ENCODE measurements at places on chromosomes 6 and 20.

DNA sequence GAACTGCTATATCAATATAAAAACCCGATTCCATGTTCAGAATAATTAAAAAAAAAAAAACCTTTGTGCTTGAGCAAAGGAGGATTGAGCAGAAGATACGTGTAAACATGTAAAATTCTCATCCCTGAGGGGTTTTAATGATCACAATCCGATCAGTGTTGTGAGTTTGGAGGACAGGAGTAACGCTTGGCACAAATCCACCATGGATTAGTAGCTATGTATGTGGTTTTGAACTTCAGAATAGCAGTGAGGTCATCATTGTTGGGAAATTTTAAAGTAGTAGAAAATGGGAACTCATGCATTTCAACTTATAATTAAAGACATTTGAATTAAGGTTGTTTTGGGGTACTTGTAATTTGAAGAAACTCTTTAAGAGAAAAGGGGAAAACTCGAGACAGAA lies 203.2 kb downstream of the RPS12 start:
- peak; percentile 49 for DNase-seq

DNA sequence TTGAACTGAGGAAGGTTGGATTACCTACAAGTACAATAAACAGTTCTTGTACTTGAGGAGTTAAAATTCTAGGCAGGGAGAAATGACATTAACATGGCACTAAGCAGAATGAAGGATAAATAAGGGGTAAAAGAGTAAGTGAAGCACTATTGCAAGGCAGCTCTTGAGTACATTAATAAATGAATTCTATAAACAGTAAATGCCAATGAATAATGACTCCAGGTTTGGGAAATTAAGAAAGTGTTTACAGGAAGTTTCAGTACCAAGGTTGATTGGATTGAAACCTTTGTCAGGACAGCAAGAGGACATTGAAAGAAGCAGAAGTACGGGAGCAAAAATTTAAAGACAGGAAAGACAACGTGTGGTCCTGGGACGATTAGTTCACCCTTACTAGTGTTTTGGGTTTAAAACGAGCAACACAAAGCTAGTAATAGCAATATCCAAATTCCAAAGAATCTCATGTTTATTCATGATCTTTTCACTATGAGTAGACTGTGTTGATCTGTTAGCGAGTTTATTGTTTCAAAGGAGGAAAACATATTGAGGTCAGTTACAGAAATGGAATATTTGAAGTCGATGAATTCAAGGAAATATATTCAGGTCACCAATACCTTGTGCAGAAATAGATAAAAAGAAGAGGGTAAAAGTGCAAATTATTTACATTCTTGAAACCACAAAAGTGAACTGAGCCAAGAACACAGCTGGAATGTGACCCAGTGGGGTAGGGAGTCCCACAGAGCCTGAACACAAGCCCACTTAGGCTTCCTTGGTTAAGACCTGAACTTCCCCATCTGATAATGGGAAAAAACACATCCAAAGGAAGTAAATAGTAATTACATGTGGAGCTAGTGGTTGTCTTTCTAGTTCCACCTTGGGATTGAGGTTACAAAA lies 80.8 kb downstream of the MKKS start:
- DNase-seq: no peak

GRCh38 chr6:170026751-170027646 lies 263.9 kb downstream of the DLL1 start:
- DNase-seq: peak; percentile 18

GRCh38 chr6:160029525-160029924 lies 60.6 kb downstream of the IGF2R start:
- no peak for DNase-seq

DNA sequence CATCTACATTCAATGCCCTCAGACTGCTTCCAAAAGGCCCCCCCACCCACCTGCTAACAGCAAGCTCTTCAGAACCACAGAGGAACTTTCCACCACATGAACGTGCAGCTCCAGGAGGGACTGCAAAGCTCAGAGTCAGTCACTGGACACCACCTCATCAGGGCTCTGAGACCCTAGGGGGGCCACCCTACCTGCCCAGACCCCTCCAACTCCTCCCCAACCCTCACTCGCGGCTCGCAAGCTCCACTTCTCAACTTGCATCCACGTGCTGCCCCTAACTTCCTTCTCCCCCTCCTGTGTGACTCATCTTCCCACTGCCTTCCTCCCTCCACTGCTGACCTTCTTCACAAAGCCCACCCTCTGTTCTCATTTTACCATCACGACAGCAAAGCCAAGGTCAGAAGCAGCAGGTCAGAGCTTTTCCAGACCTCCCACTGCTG lies 6.5 kb downstream of the MBOAT1 start:
- no peak for DNase-seq

DNA sequence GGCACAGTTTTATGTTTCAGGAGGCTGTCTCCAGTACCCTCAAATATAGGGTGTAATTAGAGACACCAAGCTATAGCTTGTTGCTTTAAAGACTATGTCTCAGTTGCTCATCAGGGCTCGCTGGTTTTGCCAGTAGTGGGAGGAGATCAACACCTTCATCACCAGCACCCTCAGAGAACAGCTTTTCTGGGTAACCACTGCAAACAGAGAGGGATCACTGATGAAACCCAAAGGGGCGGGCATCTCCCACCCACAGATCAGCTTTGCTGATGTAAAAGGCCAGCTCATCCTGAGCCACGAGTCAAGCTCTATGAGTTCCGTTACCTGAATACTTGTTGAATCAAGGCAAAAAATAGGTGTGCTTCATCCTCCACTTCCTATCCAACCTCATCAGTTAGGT lies 187.7 kb downstream of the AIG1 start:
- DNase-seq: no peak

DNA sequence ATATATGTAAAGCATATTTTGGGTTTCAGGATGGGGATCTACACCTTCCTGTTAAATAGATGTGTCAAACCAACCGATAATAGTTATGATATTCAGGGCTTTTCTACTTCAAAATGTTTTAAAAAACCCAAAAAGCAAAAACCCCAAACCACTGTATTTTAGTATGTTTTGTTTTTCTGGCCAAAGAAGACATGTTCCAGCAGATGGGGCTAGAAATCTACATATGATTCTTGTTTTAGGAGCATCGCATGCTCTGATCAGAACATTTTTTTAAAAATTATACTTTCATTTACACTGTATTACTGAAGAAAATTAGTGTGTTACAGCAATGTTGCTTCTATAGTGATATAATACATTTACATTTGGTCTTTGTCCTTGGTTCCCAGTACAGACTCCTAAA lies 11.0 kb downstream of the RMND1 start:
- peak; percentile 58 for DNase-seq

GRCh38 chr6:10779076-10779475 lies 31.5 kb downstream of the TMEM14B start:
- no peak for DNase-seq

DNA sequence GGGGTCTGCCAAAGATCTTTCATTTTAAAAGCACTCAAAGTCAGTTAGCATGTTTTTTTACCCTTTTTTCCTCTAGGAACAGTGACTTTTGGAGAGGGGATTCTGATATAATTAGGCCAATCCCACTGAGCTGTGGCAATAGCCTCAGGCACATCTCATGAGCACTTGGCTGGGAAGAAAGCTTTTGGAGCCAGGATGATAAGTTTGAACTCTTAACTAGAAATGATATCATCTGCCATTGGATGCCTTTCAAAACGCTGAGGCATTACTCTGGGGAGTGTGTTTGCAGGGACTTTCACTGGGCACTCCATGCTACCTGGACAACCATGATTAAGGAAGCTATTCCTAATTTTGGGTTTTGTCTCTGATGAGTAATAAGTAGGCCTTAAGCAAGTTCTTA lies 3.7 kb downstream of the SCGN start:
- no peak for DNase-seq

- DNase-seq: no peak
Observed at GRCh38 chr20:12599494-12599893, 409.3 kb upstream of the SPTLC3 start.

GRCh38 chr6:782141-782540 lies 89.2 kb upstream of the EXOC2 start:
- no peak for DNase-seq

DNA sequence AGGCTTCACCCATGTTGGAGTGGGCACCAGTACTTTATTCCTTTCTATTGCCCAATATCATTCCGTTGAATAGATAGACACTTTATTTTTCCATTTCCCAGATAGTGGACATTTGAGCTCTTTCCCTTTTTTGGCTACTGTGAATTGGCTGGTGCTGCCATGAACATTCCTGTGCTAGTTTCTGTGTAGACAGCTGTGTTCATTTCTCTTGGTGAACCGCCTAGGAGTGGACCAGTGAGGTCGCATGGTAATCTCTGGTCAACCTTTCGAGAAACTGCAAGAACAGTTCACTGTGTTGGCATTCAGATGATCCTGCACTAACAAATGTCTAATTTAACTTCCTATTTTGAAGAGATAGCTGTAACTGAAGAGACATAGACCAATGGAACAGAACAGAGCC lies 58.6 kb downstream of the RAMACL start:
- DNase-seq: no peak

- DNase-seq: no peak
Observed at GRCh38 chr6:113289166-113289565, 568.0 kb upstream of the MARCKS start.

- no peak for DNase-seq
Observed at GRCh38 chr6:111356551-111356950, 126.5 kb downstream of the REV3L start.

DNA sequence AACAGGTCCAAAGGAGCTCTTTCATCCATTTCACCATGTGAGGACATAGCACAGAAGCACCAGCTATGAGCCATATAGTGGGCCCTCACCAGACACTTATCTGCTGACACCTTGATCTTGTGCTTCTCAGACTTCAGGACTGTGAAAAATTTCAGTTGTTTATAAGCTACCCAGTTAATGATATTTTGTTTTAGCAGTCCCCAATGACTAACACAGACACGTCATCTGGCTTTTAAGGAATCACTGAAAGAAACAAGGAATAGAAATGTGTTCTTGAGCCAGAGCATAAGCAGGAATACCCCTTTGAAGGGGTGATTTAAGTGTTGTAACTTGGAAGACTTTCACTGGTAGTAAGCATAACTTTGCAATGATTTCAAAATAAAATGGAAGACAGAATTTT lies 214.7 kb upstream of the PTCHD4 start:
- DNase-seq: no peak

DNA sequence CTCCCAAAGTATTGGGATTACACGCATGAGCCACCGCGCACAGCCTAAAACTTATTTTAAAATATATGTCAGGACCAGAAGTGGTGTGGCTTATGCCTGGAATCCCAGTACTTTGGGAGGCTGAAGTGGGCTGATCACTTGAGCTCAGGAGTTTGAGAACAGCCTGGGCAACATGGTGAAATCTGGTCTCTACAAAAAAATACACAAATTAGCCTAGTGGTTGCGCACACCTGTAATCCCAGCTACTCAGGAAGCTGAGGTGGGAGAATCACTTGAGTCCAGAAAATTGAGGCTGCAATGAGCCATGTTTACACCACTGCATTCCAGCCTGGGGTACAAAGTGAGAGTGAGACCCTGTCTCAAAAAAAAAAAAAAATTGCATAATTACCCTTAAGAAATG lies 13.7 kb downstream of the PXT1 start:
- DNase-seq: no peak

Measured in fibroblast of skin of scalp (primary cell).